ENCODE measurements at places on chromosomes 11 and 22.

DNA sequence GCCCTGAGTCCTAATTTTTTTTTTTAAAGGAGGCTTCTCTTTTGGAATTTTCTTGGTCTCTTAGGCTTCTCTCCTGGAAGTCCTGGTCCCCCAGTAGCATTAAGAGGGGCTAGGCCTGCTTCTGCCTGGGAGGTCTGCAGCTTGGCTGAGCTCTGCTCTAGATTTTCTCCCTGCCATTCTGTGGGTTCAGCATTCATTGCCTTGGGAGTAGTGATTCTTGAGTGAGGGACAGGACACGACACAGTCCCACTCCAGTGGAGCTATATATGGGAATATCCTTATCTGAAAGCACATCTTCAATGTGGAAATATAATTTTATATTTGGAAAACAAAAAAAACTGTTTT, 3.7 kb downstream of the IGSF22 start:
- DNase-seq, result no peak

DNA sequence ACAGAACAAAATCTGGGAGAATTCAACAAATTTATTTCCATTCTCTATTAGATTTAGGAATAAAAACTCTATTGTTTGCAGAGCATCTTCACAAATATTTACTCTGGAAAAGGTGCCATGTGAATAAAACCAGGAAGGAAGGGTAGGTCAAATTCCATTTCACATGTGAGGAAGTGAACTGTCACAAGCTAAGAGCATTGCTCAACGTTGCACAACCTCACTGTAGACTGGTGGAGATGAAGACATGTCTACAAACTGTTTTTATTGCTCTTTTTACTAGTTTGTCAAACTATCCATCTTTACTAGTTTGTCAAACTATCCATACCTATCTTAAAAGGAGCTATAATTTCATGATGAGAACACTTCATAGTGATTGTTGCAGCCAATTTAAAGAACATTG, 236.4 kb downstream of the CNTN5 start:
- no peak for DNase-seq

- DNase-seq, result no peak
These were observed 192.1 kb downstream of the CTTN start for GRCh38 chr11:70590356-70590991.

DNA sequence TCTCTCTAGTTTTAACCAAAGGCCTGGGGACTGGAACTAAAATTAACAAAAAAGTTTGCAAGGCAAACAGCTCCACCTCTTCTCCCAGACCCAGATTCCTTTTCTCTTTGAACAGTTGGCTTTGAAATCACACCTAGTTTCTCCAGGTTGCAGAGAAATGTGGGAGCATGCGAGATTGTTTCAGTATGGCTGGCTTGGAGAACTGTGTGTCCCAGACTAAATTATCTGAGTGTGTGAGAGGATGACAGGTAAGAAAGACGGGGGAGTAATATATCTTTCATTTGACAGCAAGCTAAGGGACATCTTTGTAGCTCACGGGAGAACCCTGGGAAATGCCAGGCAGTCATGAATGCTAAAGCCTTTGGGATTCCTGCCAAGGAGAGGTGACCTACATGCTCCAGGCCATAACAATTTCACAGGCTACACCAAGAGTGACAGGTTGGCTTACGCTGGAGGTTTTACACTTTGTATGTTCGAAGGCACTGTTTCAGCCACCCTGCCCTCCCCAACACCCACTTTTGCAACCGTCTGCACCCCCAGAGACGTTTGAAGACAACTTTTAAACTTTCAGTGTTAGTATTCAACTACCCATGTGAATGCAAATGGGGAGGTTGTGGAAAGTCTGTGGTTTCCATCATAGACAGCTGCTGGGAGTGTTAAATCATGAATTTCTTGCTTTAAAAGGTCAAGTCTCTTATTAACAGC, 109.3 kb upstream of the SNX19 start:
- DNase-seq, result no peak

- no peak for DNase-seq
These were observed 97.3 kb downstream of the CTTN start for GRCh38 chr11:70495351-70496310.

DNA sequence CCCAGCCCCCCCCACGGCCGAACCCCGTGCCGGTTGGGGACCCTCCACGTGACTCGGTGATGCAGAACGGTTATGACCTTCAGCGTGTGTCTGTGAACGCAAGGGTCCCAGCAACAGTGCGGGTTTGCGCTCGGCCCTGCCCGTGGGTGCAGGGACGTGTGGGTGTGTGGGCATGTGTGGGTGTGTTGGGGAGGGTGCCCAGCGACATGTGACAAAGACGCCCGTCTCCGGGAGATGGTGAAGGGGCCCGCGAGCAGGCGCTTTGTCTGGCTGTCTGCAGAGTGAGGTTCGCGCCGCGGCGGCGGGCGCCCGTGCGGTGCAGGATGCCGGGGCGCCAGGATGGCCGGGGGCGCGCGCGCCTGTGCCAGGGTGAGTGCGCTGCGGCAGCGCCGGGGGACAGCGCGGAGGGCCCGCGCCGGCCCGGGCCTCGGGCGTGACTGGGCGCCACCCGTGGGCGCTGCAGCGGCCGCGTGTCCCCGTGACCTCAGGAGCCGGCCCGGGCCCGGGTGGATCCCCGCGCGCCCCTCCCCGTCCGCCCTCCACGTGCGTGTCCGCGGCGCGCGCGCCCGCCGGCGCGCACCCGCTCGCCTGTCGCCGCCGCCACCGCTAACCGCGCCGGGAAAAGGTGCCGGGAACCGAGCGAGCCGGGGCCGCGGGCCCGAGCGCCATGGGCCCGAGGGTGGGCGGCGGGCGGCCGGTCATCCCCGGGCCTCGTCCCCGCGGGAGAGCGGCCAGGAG, at the start of gene LRFN4:
Gene LRFN4 (plus strand): TSS at position 569 of the 738 bp plus-strand sequence. CDS start 681 bp downstream, outside the sequence.
- DNase-seq, result no peak

DNA sequence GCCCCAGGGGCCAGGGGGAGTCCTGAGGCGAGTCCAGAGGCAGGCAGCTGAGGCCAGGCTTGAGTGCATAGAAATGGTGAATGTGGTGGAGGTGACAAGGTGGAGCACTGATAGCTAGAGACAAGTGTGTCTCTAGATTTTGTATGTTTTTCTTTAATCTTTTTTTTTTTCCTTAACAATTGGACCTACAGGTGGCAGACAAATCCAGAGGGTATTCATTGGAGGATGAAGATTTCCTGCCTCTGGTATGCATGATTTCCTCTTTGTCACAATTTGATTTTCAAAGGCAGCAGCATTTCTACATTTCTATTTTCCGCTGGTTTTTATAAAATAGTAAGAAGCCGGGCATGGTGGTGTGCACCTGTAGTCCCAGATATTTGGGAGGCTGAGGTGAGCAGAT, 47.7 kb upstream of the DKK3 start:
- DNase-seq, result no peak

GRCh38 chr11:73218830-73219215, 742 bp downstream of the P2RY2 start:
- DNase-seq, result no peak

DNA sequence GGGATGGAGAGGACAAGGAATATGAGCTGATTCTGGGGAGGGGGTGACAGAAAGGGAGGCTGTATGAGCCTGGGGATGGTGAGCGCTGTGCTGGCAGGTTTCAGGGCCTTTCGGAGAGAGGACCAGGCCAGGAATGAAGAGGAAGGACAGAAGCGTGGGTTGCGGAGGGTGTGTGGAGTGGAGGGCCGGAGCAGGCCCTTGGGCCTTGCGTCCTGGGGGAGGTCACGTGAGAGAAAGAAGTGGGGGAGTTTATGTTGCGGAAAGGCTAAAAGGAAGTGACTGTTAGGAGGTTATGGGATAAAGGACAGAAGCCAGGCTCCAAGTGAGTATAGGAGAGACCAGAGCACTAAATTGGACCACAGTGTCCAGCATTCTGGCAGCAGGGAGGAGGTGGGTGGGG, 17.5 kb downstream of the BCR start:
- no peak for DNase-seq

DNA sequence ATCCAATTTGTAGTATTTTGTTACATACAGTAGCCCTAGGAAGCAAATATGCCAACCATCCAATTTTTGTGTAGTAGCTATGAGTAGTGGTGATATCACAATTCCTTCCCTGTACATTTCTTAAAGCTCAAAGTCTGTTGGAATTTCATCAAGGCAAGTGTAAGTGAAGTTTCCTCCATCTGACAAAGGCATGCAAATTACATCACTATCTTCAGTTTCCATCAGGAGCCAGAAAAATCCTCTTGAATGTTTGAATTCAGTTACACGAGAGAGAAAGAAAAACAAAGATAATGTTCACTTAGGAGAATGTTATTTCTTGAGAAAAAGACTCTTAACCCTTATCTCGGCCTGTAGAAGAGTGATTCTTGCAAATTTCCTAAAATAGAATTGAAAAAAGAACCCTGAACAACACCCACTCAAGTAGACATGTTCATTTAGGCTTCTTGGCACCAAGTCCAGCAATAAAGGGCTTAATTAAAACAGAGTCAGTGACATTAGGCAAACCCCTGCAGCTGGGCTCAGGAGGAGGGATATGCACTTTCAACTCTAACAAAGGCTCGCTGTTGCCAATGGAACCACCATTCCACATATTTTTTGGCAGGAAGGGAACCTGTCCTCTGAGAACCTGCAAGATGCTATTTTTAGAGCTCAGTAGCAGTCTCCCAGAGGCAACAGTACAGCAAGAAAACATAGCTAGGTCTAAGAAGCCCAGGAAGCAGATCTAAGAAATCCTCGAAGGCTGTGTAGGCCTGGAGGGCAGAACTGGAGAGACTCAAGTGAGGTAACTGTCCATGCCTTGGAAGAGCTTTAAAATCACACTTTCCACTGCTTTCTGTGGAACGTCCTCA, 144.6 kb downstream of the CCDC81 start:
- no peak for DNase-seq

DNA sequence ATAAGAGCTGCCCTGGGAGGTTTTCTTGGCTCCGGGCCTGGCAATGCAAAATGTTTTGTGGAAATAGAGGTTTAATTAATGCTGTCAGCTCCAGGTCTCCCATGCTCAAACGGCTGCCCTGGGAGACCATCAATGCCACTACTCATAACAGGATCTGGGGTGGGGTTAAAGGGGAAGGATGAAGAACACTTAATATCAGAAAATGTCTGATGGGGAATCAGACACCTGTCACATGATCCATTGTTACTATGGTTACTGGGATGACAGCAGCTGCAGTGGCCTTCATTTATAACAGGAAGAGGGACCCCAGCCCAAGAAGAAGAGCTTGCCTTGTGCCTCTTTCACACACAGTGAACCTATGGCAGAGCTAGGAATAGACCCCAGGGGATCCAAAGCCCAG, 2.2 kb upstream of the SYT13 start:
- no peak for DNase-seq

DNA sequence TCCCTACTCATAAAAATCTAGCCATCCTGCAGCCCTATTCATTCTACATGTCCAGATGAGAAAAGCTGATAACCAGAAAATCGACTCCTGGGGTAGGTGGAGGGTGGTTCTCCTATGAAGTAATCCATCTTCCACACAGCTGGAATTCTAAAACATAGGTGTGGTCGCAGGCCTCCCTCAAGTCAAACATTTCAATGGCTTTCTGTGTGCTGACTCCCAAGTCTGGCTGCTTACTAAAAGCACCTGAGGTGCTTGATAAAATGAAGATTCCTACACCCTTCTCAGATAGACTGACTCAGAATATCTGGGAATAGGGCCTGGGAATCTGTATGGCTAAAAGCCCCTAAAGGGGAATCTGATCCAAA, 26.1 kb downstream of the IRAG1 start:
- no peak for DNase-seq

DNA sequence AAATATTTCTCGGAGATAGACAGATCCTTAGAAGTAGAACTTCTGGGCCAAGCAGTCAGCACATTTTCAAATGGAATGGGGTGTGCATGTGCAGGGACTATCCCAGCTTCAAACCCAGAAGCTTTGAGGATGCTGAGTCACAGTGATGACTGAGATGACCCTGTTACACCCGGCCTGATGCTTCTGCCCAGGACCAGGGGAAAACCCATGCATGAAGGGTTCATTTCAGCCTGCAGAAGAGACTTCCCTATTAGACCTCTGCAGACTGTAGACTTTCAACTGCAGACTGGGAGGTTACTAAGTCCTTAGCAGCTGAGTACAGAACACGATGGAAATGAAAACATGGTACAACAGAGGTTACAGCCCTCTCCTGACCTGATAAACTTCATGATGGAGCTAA, 3.6 kb upstream of the OR2AT4 start:
- DNase-seq, result no peak

GRCh38 chr11:8656291-8656690, 26.2 kb downstream of the TRIM66 start:
- no peak for DNase-seq

GRCh38 chr11:19938169-19938856, 222.0 kb downstream of the DBX1 start:
- DNase-seq, result no peak

- DNase-seq, result no peak
These were observed 527 bp upstream of the MRPL48 start for GRCh38 chr11:73787051-73787642.

DNA sequence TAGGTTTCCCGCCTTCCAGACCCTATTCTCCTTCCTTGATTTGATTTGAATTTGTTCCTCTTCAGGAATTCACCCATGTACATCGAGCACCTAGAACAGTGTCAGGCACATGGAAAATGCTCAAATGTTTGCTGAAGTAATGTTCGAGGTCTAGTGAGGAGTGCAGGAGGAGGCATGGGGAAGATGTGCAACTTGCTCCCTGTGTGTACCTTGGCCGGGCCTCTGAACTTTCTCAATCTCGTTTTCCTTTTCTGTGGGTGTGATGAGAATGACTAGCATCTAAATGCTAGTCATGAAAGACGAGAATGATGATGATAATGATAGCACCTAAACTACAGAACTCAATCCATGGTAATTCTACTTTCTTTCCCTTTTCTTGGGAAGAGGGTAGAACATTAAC, 279.1 kb upstream of the PLET1 start:
- no peak for DNase-seq

GRCh38 chr11:69516526-69516925, 35.1 kb downstream of the LINC01488 start:
- no peak for DNase-seq

DNA sequence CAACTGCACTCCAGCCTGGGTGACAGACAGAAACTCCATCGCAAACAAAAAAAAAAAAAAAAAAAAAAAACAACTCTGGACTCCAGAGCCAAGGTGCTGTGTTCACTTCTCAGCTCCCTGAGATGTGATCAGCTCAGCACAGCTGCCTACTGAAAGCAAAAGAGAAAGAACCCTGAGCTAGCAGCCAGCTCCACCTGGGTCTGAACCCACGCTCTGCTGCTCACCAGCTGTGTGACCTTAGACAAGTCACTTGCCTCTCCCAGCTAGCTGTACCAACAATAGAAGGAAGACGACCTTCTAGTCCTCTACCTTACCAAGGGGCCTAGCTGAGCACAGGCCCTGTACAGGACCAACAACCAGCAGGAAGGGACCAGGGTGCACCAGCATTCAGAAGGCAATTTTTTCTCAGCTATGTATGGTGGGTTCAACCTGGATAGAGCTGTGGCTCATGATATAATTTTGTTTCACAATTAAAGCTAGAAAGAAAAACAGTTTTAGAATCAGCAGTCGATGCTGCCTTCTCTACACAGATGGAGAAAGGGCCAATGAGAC, 3.8 kb downstream of the DGCR2 start:
- DNase-seq, result no peak

- no peak for DNase-seq
These were observed 134.2 kb downstream of the LDLRAD3 start for GRCh38 chr11:36077886-36078685.

GRCh38 chr11:17812091-17812864, 77.7 kb downstream of the KCNC1 start:
- no peak for DNase-seq

Data from stimulated activated CD8-positive, alpha-beta memory T cell treated with anti-CD3 and anti-CD28 coated beads, Interleukin-2, amount 100 ng/mL, for 1 hour (primary cell).